ENCODE measurements at places on chromosomes 1 and 21.

DNA sequence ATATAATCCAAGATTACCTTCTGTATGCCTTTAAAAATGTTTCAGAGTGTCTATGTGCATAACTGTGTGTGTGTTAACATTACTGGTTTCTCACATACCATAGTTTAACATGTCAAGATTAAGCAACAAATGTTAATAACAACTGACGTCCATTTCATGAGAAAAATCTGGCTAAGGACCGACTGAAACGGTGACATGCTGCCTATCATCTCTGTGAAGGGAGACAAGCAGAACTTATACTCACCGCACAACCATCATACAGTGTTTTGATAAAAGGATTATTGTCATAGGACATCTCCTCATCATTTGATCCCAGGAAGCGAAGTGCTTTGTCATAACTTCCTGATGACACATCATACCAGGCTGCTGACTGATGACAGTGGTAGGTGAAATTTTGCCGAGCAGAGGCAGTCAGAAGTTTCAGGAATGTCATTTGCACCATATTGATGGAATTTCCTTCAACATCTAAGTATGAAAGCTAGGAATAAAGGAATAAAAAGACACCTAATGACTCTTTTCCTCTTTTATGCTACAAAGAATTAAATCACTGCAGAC, 228.8 kb downstream of the COL11A1 start:
- DNase-seq: no peak

GRCh38 chr1:62025892-62026291, 168.8 kb upstream of the L1TD1 start:
- DNase-seq: no peak

- no peak for DNase-seq
Observed at GRCh38 chr1:40684669-40685068, 6.8 kb upstream of the NFYC start.

DNA sequence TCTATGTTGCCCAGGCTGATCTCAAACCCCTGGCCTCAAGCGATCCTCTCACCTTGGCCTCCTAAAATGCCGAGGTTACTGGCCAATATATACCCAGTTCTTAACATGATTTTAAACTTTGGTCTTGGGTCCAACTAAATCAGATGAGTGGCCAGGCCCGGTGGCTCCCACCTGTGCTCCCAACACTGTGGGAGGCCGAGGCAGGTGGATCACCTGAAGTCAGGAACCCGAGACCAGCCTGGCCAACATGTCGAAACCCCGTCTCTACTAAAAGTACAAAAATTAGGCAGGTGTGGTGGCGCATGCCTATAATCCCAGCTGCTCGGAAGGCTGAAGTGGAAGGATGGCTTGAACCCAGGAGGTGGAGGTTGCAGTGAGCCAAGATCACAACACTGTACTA, 29.6 kb downstream of the TOMM20 start:
- DNase-seq: no peak

GRCh38 chr1:54768093-54768492, 3.8 kb upstream of the PARS2 start:
- no peak for DNase-seq

DNA sequence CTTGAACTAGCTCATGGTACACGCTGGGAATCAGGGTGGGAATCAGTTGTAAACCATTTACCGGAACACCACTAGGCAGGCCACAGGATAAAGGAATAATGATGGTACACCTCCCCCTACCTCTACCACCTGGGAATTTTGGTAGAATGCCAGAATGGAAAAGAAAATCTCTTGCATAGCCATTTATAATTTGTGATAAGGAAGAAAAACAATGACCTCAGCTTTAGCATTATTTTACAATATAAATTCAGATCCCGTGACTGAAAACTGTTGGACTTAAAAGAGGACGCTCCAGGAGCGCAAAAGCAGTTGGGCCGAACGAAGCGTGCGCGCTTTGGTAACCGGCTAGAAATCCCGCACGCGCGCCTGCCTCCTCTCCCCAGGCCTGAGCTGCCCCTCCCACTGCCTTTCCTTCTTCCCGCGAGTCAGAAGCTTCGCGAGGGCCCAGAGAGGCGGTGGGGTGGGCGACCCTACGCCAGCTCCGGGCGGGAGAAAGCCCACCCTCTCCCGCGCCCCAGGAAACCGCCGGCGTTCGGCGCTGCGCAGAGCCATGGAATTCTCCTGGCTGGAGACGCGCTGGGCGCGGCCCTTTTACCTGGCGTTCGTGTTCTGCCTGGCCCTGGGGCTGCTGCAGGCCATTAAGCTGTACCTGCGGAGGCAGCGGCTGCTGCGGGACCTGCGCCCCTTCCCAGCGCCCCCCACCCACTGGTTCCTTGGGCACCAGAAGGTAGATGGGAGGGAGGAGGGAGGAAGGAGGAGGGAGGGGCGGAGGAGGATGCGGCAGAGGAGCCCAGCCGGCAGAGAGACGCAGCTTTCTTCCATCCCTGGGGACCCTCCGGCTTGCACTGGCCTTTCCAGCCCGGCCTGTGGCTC, at the start of gene CYP4X1:
TSS of gene CYP4X1 (plus strand) at position 402 of the 873 bp plus-strand sequence. CDS start at position 551, 149 bp downstream.
- peak; percentile 62 for DNase-seq

- DNase-seq: no peak
Observed at GRCh38 chr1:45762291-45762690, 11.8 kb upstream of the IPP start.

GRCh38 chr1:18197299-18197698, 89.7 kb downstream of the IGSF21 start:
- DNase-seq: no peak

DNA sequence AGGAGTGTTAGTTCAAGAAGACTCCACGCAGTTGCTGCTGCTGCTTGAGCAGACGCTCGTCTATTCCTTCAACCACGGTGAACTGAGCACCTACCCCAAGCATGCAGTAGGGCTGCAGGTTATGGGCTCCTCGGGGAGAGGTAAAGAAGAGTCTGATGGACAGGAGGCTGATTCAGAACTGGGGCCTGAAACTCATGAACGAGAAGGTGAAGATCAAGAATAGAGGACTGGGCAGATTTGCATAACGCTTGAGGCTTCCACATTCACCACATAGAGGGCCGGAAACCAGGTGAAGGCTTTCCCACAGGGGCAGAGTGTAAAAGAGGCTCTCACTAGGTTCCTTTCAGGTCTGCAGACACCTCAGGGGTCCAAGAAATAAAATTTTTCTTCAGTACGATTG, 9.1 kb downstream of the ABCA4 start:
- no peak for DNase-seq

DNA sequence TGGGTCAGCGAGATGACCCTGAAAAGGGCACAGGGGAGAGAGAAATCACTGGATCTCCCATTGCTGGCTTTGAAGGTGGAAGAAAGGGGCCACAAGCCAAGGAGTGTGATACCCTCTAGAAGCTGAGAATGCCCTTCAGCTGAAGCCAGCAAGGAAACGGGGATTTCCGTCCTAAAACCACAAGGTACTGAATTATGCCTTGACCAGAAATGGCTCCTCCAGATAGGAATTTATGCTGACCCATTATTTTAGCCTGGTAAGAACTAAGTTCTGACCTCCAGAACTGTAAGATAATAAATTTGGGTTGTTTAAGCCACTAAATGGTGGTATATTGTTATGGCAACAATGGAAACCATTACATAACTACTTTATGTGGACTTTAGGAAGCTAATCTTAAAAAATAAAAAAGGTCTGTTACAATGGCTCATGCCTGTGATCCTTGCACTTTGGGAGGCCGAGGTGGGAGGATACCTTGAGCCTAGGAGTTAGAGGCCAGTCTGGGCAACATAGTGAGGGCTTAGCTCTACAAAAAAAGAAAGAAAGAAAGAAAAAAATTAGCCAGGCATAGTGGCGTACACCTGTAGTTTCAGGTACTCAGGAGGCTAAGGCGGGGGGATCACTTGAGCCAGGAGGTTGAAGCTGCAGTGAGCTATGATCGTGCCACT, 3.6 kb upstream of the H6PD start:
- no peak for DNase-seq

- DNase-seq: no peak
Observed at GRCh38 chr1:153231363-153231762, 14.0 kb downstream of the PRR9 start.

DNA sequence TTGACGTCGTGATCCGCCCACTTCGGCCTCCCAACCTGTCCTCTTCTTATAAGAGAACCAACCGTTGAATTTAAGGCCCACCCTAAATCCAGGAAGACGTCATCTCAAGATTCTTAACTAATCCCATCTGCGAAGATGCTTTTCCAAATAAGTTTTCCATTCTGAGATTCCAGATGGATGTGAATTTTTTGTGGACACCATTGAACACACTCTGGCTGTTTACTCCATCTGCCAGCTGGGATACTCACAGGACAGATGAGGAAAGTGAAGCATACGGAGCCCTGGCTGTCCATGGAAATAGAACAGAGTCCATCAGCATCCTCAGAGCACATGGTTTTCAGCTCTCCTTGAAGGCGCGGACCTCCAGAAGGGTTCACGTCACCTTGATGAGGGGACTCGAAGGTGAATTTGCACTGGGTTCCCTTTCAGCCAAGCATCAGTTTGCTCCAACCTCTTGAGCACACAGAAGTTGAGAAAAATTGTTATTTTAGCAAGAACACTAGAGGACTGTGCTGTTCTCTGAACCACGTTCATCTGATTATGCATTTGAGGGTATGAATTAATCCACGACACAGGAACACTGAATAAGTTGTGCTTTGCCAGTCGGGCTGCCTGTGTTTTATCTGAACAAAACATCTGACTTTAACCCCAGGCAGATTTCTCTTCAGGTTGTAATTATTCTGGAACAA, 68.6 kb downstream of the KAZN start:
- DNase-seq: no peak

- DNase-seq: peak; percentile 40
Observed at GRCh38 chr1:228147151-228147693, 2.5 kb upstream of the GJC2 start.

- DNase-seq: no peak
Observed at GRCh38 chr1:178461104-178461503, 35.7 kb downstream of the CLEC20A start.

Data from ecto neural progenitor cell (in vitro differentiated cells).